GM12891 (cell line): ENCODE measurements at places on chromosomes 6 and 20.

- no peak for DNase-seq
These were observed 210.4 kb downstream of the FOXC1 start for GRCh38 chr6:1820165-1820564.

DNA sequence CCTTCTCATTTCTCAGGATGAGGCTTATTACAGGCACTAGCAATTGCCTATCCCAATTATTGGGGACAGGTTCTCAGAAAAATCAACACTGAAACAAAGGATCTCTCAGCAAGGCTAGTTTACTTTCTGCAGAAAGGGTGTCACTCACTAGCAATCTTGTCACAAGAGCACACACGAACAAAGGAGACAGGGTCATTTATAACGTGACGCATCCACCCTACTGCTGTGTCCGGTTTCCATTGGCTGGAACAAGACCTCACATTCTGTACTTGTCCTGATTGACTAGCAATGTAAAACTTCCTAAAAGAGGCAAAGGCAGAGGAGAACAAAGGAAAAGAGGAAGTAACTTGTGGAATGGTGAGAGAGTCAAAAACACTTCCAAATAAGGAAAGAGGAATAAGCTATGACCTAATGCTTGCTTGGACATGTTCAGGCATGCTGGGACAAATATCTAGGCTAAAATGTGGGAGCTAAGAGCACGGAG, 160.2 kb upstream of the STXBP5 start:
- DNase-seq, result no peak

- no peak for DNase-seq
These were observed 133.4 kb downstream of the HAO1 start for GRCh38 chr20:7806831-7807230.

DNA sequence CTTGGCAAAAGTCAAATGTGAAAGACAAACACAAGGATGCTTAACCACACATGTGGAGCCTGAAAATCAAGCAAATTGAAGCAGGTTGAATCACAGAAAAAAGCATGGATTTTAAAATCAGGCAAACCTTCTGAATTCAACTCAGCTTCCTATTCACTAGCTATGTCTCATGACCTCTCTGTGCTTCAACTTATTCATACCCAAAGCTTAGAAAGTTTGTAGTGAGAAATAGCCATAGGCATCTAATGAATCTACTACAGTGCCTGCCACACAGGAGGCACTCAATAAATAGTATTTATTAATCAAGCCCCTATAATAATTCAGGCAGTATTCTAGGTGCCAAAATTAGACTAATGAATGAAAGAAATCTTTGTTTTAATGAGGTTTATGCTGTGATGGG, 112.2 kb upstream of the TNFAIP3 start:
- no peak for DNase-seq

DNA sequence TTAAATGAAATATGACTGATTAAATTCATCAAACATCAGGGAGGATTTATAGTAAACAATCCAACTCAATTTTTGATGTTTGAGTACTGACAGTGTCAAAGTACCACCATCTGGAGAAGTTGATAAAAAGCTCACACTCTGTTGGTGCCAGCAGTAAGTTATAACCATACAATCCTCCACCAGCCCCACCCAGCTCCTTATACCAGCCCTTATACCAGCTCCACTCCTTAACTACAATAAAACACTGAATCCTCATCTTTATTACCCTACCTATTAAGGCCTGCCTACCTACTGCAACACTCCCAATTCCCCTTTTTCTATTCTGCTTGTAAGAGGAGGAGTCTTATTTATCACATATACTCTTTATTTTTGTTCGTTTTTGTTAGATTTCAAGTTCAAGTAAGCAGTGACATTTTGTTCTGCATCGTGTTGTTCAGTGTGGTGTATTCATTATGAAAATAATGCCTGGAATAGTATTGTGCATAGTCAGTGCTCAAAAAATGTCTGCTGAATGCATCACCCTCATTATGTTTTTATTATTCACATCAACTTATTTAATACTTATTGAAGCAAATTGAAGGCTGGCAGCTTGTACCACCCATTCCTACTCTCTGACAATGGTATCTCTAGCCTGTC, 954.7 kb upstream of the ADGRB3 start:
- no peak for DNase-seq

- no peak for DNase-seq
These were observed 586 bp downstream of the ZNF512B start for GRCh38 chr20:63968928-63969760.

GRCh38 chr6:11263291-11263775, 30.9 kb upstream of the NEDD9 start:
- DNase-seq, result no peak

DNA sequence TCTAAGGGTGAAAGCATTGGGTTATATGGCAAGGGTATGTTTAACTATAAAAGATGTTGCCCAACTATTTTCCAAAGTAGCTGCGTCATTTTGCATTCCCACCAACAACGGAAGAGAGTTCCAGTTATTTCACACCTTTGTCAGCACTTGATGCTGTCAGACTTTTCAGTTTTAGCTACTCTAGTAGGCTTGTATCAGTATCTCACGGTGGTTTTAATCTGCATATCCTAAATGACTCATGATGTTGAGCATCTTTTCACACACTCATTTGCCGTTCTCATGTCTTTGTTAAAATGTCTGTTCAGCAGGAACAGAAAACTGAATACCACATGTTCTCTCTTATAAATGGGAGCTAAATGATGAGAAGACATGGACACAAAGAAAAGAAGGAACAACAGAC, 122.3 kb downstream of the RNASET2 start:
- DNase-seq, result no peak

DNA sequence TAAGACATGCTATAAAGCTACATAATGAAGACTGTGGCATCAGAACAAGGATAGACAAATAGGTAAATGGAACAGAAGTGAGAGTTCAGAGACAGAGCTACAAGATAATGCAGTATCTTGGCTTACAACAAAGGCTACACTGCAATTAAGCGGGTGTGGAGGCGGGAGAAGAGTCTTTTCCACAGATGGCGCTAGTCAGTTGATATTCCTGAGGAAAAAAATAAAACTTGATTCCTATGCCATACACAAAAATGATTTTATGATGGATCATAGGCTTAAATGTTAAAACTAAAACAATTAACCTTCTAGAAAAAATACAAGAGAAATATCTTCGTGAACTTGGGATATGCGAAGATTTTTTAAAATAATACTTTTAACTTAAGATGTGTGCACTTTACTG, 31.0 kb downstream of the RIN2 start:
- no peak for DNase-seq

GRCh38 chr6:20658053-20658452, 123.8 kb downstream of the CDKAL1 start:
- DNase-seq, result no peak
